Stimulated activated CD8-positive, alpha-beta memory T cell treated with anti-CD3 and anti-CD28 coated beads, Interleukin-12 subunit alpha, Interleukin-12 subunit beta, amount 100 ng/mL, for 4 hours (primary cell): ENCODE measurements at places on chromosomes 2 and 18.

DNA sequence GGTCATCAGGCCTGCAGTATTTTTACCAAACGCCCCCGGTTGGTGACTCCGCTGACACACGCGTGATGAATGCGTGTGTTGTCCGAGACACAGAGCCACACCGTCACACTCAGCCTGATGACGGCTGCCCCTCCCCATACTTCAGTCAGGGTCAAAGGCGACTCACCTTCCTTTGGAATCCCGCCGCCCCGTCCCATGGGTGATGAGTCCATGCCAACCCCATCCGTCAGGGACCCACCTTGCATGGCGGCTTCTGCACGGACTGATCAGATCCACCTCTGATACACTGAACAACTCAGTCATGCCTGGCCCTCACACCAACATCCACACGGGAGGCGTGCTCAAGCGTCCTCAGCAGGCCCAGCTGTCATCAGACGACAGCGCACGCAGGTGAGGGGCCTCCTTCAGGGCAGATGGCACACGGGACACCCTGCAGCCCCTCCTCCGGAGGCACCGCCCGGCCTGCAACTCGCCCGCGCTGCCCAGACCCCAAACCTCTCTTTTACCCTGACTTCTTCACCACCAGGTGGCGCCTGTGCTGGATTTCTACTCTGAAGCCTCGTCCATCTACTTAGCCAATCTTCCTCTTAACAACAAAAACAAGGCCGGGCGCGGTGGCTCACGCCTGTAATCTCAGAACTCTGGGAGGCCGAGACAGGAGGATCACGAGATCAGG is 89.2 kb downstream of the ZNF516 start:
- DNase-seq: peak; percentile 18

DNA sequence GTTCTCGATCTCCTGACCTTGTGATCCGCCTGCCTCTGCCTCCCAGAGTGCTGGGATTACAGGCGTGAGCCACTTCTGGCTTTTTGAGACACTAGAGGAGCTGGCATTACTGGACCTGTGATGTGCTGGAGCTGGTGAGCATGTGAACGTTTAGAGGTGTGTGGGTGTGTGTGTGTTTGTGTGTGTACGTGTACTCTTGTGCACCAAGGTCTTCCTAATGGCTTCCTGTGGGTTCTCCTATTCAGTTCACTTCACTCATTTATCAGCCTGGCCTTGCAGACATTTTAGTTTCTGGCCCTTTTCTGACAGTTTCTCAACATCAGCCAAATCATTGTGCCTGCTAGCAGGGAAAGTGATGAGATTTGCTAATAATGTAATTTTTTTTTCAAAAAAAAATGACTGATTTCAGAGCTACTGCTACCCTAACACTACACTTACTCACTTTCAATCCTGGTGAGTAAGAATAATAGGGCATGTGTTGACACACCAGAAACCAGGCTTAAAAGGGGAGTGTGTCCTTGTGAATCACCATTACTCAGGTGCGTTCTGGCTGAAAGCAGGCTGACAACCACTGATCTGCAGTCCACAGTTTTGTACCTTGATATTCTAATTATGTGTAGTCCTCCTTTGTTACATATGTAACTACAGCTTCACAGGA is 41.0 kb upstream of the ACTR3 start:
- DNase-seq: no peak

GRCh38 chr2:238501311-238501710 is 74.6 kb downstream of the ASB1 start:
- no peak for DNase-seq

- DNase-seq: no peak
Observed at GRCh38 chr18:49481317-49481716, 5.7 kb downstream of the C18orf32 start.

DNA sequence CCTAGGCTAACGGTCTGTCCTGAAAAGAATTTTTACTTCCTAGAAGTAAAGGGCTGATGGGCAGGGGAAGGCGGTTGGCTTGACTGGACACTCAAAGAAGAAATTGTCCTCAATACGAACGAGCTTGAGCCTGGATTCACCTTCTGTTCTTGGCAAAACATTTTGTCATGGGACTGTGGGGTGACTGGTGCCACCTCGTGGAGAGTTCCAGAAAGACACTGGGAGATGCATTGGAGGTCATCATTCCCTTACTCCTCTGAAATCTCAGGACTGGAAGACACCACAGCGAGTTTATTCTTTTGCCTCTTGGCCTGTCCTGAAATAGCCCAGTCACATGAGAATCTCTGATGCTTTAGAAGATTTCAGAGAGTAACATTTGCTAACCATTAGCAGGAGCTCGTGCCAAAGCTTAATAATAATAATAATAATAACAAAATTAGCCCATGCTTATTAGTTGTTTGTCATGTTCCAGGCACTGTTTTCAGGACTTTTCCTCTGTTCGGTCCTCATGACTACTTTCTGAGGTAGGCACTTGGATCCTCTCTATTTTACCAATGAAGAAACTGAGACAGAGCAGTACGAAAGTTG is 44.5 kb downstream of the TMEM182 start:
- DNase-seq: peak; percentile 2

- no peak for DNase-seq
Observed at GRCh38 chr2:42367835-42368234, 6.8 kb upstream of the COX7A2L start.

GRCh38 chr2:224941960-224942359 is 100.3 kb downstream of the DOCK10 start:
- DNase-seq: no peak

DNA sequence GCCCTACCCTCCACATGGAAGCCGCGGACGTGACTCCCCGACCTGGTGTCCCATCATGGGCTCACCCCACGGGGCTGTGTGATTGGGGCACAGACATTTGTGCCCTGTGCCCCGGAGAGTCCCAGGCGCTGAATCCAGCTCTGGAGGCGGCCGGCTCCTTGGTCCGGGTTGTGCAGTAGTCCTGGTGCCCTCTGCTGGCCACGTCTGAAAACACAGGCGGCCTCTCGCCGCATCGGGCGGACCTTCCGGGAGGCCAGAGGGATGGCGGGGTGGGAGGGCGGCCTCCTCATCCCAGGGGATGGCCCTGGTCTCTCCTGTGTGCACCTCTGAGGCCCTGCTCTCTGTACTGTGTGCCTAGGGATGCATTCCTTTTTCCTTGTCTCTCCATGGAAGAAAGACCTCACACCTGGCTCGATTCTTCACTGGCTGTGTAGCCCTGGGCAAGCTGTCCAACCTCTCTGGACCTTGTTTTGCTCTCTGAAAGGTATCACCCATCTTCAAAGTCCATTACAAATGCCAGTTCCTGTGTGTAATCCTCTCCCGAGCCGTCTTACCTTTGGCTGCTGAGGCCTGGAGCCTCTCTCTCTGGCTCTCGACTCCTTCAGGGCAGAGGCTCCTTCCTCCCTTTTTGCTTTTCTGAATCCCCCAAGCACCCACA is 27.6 kb downstream of the CELF4 start:
- DNase-seq: no peak

- no peak for DNase-seq
Observed at GRCh38 chr2:54678719-54679118, 44.7 kb upstream of the EML6 start.

- no peak for DNase-seq
Observed at GRCh38 chr2:171347591-171348032, 86.2 kb downstream of the METTL8 start.

DNA sequence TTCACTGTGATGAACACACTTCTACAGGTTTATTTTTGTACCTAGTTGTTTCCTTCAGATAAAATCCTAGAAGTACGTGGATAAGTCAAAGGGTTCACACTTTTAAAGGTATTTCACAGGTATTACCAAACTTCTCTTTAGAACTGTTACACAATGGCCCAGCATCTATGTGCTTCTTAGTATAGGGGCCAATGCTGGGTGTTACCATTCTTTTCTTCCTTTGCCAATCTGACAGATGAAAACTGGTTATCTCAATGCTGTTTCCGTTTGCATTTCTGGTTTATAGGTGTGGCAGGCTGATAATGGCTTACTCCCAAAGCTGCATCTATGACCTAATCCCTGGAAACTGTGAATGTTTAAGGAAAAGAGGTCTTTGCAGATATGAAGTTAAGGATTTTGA is 2.8 kb upstream of the TCF7L1 start:
- DNase-seq: no peak

DNA sequence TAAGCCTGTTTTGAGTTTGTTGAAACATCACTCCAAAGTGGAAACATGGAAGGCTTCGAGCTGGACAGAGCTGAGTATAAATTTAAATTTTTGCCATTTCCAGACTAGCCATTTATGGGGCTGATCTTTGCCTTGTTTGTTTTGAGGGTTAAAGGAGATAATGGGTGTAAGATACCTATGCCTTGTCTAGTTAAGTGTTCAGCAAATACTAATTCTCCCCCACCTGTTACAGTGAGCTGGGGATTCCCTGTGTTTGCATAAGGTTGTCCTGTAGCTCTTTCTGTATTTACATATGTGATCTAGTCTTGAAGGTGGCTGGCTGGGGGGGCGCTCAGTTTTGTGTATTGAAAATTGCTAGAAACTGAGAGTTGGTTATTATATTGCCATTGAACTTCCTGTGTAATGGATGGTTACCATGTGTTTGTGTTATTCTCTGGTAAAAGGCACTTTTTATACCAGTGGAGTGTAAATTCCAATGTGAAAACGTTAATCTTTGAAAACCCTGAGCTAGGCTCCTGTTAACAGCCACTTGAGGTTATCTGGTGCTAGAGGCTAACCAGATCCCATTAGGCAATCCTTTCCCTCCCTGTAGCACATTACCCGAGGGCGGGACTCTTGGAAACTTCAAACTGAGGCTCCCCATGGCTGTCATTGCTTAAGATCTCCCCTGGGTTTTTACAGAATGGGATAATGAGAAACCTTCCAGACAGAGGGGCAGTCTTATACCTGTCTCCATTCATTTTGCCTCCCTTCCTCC is 26.7 kb downstream of the TANC1 start:
- no peak for DNase-seq

GRCh38 chr2:20638014-20638413 is 12.9 kb downstream of the HS1BP3 start:
- no peak for DNase-seq

GRCh38 chr2:186575856-186576255 is 14.0 kb upstream of the ITGAV start:
- DNase-seq: no peak

GRCh38 chr18:56470406-56471351 is 167.7 kb downstream of the TXNL1 start:
- DNase-seq: no peak

DNA sequence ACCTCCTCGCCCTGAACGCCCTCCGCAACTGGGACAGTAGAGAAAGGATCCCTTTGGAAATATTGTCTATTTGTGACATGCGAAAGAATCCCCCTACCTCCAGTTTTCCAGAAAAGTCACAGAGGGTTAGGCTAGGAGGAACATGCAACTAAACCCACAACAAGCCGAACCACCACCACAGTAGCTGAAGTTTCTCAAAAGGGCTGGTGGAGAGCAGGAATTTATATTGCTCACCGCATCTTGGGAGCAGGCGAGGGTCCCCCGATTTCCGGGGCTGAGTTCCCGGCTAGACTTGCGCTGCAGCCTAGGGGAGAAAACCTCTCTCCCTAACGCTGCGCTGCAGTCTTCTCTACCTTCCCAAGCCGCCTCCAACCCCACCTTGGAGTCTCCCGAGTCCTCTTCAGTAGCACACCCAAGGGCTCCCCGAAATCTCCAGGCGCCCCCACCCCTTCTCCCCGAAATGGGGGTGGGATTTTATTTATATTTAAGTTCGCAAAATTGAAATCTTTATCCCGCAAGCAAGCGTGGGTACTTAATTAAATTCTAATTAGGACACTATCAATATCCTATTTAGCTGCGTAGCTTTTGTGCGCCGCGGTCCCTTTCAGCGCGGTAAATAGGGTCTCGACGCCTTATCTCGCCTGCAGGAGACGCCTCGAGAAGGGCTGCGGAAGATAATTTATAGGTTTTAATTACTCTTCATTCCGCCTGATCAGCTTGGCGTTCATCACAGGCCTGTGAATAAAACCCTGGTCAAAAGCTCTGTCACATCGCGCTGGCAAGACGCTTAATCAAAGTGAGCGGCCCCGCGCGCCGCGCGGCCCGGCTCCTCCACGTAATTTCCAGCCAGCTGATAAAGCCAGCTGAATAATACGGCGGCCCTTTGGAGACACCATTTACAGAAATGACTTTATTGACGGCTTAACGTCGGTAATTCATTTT is 2.0 kb upstream of the EN1 start:
- no peak for DNase-seq

DNA sequence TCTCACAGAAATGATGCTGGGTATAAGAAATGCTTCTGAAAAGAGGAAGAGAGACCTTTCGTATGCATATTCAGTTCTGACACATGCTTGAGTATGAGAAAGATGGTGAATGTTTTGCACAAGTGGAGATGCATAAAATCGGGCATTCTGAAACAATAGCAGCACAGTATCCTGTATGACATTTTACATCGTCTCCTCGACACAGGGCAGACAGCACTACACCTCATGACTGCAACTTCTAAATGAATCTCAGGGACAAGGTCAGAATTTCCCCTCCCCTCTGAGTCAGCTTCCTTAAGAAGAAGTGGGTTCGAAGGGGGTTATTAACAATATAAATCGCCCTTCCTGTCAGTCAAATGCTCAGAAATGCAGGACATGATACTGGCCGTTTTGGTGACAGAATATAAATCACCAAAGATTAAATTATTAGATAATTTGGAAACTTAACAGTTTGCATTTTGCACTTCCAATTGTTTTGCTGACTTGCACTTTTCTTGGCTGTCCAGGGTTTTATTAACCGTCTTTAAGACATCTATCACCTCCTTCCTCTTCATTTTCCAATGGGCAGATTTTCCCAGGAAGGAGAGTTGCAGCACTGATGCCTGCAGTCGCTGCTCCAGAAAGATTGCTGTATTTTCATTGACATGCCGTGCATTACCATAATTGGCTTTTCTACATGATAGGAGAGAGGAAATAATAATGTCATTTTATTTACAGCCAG is 57.2 kb downstream of the TSHZ1 start:
- no peak for DNase-seq

- no peak for DNase-seq
Observed at GRCh38 chr2:11065833-11066485, 89.3 kb upstream of the SLC66A3 start.

DNA sequence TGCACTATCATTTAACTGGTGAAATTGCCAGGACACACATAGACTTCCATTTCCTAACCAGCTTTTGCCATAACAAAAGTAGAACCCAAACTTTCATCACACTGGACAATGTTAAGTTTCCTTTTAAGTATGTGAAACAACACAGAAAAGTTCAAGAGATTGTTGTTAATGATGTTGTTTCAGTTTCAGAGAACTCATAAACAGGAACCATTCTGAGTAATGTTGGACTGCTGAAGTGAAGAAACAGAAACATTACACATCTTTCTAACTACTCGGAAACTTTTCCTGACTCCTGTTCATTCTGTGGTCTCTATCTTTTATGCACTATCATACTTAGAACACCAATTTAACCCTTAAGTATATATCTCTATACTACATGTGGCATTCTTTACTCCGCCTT is 179.2 kb downstream of the RIT2 start:
- no peak for DNase-seq

- DNase-seq: peak; percentile 65
Observed at GRCh38 chr2:241762933-241763369, 13.7 kb upstream of the GAL3ST2 start.

- DNase-seq: no peak
Observed at GRCh38 chr18:72672364-72673184, 128.4 kb upstream of the CBLN2 start.

GRCh38 chr2:198479065-198479464 is 674.7 kb downstream of the PLCL1 start:
- no peak for DNase-seq
